Melanocyte of skin (primary cell): ENCODE measurements at places on chromosomes 13 and 19. TPM values are rescaled to one million over a fixed set of nuclear protein-coding genes. Genes with fewer than 3 reads are reported as not detected.

The ZNF616 gene
- total RNA-seq = 7.9 and 11.6 TPM in 2 replicates

The FXYD1 gene
- 0.15 TPM in 1 of 2 replicates, not detected in the other for total RNA-seq

The TEAD2 gene
- 29.6 and 36.1 TPM in 2 replicates for total RNA-seq

The S1PR5 gene
- not detected in 2 replicates for total RNA-seq

The CKAP2 gene
- total RNA-seq = 43.6 and 51.2 TPM in 2 replicates

The TMC4 gene
- 0.15 TPM in 1 of 2 replicates, not detected in the other for total RNA-seq

The ZGLP1 gene
- 0.33 and 0.77 TPM in 2 replicates for total RNA-seq

The MTRF1 gene
- 8.3 and 12.0 TPM in 2 replicates for total RNA-seq

The CDX2 gene
- not detected in 2 replicates for total RNA-seq

The UHRF1 gene
- 6.9 and 12.4 TPM in 2 replicates for total RNA-seq

The RUBCNL gene
- total RNA-seq = under 0.01 TPM in 1 of 2 replicates, not detected in the other

The PALM3 gene
- 0.33 TPM in 1 of 2 replicates, not detected in the other for total RNA-seq

The SIGLEC11 gene
- not detected in 2 replicates for total RNA-seq

The CYP2A7 gene
- total RNA-seq = not detected in 2 replicates

The KLK13 gene
- not detected in 2 replicates for total RNA-seq

The KASH5 gene
- not detected in 2 replicates for total RNA-seq

The KISS1R gene
- total RNA-seq = not detected in 2 replicates

The VSIG10L gene
- 2.1 and 2.5 TPM in 2 replicates for total RNA-seq

The AMER2 gene
- total RNA-seq = under 0.01 and 0.15 TPM in 2 replicates

The ZNF577 gene
- 3.0 and 4.3 TPM in 2 replicates for total RNA-seq

The MISP gene
- not detected in 2 replicates for total RNA-seq

The CGB8 gene
- total RNA-seq = not detected in 2 replicates

The APOC4 gene
- total RNA-seq = not detected in 2 replicates

The LHB gene
- total RNA-seq = 0.93 TPM in 1 of 2 replicates, not detected in the other

The TICAM1 gene
- total RNA-seq = 5.2 and 6.7 TPM in 2 replicates

The TYROBP gene
- total RNA-seq = not detected in 2 replicates

The MEDAG gene
- total RNA-seq = under 0.01 and 0.73 TPM in 2 replicates

The IGSF23 gene
- not detected in 2 replicates for total RNA-seq

The PLEKHG2 gene
- total RNA-seq = 2.8 and 9.5 TPM in 2 replicates

The KLK6 gene
- total RNA-seq = not detected in 2 replicates

The ZFP36 gene
- total RNA-seq = 2.9 and 3.8 TPM in 2 replicates

The TNNI3 gene
- 1.00 and 1.5 TPM in 2 replicates for total RNA-seq

The SPPL2B gene
- total RNA-seq = 22.4 and 25.8 TPM in 2 replicates

The CKM gene
- total RNA-seq = not detected in 2 replicates

The FFAR3 gene
- not detected in 2 replicates for total RNA-seq

The PRR12 gene
- 3.9 and 4.7 TPM in 2 replicates for total RNA-seq

The CLEC17A gene
- total RNA-seq = 0.34 TPM in 1 of 2 replicates, not detected in the other

The PSG3 gene
- total RNA-seq = not detected in 2 replicates

The C19orf38 gene
- total RNA-seq = under 0.01 and 0.69 TPM in 2 replicates

The PCDH9 gene
- 2.4 and 5.8 TPM in 2 replicates for total RNA-seq

The MBD3L3 gene
- total RNA-seq = not detected in 2 replicates

The CADM4 gene
- total RNA-seq = 4.7 and 6.3 TPM in 2 replicates

The NALCN gene
- total RNA-seq = 0.33 and 0.93 TPM in 2 replicates

The CEACAM8 gene
- not detected in 2 replicates for total RNA-seq

The ZNF681 gene
- 1.1 and 1.4 TPM in 2 replicates for total RNA-seq

The THSD1 gene
- 0.67 and 1.7 TPM in 2 replicates for total RNA-seq

The CD79A gene
- not detected in 2 replicates for total RNA-seq

The GIPR gene
- under 0.01 and 0.15 TPM in 2 replicates for total RNA-seq

The TMPRSS9 gene
- not detected in 2 replicates for total RNA-seq

The WDR62 gene
- 4.0 and 6.2 TPM in 2 replicates for total RNA-seq

The ZNF181 gene
- total RNA-seq = 14.1 and 20.0 TPM in 2 replicates

The OLFM2 gene
- 2.0 and 2.8 TPM in 2 replicates for total RNA-seq
